LoVo (cell line): ENCODE measurements at places on chromosomes 5 and 9.

DNA sequence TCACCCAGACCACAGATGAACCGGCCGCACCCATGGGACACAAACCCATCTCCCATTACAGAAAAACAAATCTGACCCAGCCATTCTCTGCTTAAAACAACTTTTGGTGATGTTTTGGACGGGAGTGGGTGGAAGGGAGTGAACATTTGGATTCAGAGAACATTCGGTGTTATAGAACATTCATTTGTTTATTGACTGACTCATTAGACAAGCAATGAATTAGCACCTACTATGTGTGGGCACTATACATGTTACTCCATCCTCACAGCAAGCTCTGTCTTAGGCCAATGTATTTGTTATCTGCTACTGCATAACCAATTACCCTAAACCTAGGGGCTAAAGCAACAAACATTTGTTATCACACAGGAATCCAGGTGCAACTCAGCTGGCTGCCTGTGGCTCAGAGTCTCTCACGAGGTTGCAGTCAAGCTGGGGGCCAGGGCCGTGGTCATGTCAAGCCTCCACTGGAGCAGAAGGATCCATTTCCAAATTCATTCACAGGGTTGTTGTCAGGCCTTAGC is 5.1 kb upstream of the ERGIC1 start:
- no peak for DNase-seq

DNA sequence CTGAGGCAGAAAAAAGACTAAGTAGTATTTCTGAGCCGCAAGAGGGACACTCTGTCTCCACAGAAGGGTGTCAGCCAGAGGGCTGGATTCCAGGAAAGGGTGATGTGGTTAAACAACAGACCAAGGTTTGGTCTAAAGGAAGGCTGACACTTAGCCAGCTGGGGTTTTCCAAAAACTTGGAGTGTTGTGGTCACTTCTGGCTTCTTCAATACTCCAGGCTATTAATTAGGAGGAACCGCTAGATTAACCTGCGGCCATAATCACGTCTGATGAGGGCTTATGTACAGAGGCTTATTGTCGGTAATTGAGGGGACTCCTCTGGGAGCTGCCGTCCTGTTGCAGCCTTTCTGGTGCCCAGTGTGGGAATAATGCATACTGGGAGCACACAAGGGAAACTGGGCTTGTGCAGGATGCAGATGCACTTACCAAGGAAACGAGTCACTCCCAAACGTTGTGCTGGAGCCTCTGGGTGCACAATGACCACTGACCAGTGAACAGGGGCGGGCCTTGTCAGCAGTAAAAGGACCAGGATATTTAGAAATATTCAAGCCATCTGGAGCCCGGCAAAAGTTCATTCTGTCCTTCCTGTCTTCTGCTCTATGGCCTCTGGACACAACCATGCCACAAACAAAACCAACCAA is 70.2 kb upstream of the TUT7 start:
- DNase-seq = no peak

DNA sequence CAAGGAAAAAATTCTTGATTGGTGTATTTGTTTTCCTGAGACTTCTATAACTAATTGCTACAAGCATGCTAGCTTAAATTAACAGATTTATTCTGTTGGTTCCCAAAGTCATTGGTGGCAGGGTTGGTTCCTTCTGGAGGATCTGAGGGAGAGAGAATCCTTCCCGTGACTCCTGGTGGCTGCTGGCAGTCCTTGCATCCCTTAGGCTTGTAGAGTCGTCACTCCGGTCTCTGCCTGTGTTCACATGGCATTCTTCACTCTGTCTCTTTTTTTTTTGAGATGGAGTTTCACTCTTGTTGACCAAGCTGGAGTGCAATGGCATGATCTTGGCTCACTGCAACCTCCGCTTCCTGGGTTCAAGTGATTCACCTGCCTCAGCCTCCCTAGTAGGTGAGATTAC is 5.3 kb downstream of the CDK9 start:
- no peak for DNase-seq

GRCh38 chr5:1515921-1516571 is 7.7 kb downstream of the LPCAT1 start:
- DNase-seq = peak; percentile 80

GRCh38 chr9:71819115-71819739 is 50.9 kb upstream of the CEMIP2 start:
- DNase-seq = peak; percentile 34
